ENCODE measurements at places on chromosomes 11 and 22.

DNA sequence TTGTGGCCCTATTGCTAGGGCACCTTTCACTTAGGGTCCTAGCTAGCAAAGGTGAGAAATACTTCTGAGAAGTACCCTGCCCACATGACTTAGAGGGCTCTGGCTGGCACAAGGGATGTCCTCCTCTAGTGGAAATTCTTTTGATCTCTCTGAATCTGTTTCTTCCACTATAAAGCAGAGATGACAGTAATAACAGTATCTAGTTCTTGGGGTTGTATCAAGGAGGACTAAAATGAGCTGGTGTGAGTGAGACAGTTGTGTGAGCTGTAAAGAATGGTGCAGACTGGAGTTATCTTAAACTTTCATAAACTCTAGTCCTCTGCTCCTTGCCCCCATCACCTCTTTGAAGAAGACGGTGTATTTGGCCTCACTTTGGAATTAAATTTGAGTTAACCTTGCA is 157.8 kb upstream of the PLET1 start:
- no peak for DNase-seq

DNA sequence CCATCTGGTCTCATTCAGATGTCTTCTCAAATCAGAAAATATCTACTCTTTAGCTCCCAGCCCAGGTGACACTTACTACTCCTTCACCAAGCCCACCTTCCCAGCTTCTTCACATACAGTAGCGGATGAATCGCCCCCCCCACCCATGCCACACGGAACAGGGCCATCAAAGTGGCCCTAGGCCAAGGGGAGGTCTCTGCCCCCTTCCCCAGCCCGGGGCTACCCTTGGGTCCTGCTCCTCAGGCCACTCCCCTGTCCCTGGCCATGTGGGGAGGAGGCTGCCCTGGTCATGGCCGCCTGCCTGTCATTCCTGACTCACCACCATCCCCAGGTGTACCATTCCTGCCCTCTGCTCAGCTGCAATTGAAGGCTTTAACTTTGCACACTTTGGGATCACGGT is 142.8 kb downstream of the NECTIN1 start:
- DNase-seq, result no peak

- peak; percentile 47 for DNase-seq
Measured at GRCh38 chr11:693415-693831, 1.6 kb downstream of the DEAF1 start.

DNA sequence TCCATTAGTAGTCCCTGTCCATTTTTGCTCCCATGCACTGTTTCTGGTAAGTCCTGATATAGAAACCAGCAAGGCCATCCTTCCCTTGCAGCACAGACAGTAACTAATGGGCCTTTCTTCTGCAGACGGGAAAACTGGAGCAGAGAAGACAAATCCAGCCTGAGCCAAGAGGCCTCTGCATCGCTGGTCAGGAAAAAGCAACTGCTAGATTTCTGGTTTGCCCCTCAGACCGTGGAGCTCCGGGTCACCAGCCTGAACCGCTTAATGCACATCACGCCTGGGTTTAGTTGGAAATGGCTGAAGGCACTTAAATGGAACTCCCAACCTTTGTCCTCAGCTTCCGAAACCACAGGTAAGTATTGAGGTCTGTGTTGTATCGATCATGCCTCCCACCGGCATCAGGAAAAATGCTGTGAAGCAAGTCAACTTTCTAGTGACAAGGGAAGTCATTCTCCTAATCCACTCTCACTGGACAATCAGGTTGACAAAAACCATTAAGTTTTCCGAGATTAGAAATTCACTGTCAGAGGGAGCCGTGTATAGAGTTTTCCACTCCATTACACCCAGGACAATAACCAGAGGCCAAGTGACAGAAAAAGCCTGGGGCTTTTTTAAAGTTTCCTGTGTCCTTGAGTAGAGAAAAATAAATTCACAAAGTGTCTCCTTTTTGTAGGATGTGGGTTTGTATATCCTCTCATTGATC is 14.8 kb upstream of the LMO2 start:
- DNase-seq, result no peak

GRCh38 chr11:36757075-36757474 is 159.0 kb upstream of the RAG2 start:
- no peak for DNase-seq

All from DMS53 (cell line).